ENCODE measurements at places on chromosomes 6 and 20.

- DNase-seq = no peak
Observed at GRCh38 chr20:35491823-35492222, 36.4 kb downstream of the CEP250 start.

GRCh38 chr6:35411066-35411465, 41.1 kb upstream of the FANCE start:
- no peak for DNase-seq

DNA sequence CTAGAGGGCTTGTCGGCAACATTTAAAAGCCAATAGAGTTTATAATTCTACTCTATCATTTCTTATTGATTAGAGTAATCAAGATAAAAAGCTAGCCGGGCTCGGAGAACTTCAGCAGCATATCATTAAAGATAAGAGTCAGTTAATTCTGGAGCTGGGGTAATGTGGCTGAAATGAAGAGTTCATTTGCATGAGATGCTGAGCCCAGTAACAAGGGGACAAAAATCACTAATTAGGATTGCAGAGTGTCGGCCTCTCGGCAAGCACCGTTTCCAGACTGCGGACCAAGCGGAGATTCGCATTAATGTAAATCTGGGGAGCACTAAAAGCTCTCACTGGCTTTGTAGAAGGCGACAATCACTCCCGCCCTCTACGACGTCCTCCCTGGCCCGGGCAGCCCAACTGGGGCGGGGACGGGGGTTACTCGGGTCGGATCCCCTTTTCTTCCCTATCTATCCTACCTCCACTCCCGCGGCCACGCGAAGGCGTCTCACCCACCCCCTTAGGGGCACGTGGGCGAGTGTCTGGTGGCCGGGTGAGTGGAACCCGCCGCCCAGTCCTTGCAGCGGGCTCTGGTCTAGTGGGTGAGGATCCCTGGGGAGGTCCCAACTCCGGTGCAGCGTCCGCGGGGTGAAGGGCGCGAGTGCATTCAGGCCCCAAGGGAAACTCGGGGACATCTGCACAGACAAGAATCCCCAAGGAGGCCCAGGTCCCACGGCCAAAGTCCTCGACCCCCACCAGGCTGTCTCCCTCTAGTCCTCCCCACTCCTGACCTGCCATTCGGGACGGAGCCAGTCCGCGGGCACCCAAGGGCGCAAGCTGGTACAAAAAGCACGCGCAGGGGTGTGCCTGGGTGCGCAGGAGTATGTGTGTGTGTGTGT, 42.2 kb upstream of the OSTM1 start:
- no peak for DNase-seq

DNA sequence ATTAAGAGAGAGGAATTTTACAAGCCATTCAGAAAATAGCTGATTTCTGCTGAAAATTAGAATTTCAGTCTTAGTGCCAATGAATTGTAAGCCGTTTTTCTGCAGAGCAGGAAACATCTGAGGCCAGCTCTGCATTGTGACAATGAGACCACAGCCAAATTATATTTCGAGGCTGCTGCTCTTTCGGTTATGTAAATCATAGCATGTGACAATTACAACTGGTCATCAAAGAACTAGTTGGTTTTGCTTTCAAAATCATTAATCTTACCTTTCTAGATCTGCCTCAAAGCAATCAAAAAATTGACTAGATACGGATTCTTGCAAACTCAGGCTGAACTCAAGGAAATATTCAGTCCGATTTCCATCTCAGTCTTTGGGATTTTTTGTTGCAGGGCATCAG, 33.4 kb upstream of the INSM1 start:
- no peak for DNase-seq

GRCh38 chr6:149234051-149234962, 83.2 kb upstream of the TAB2 start:
- peak; percentile 27 for DNase-seq

- DNase-seq = no peak
Observed at GRCh38 chr6:159760602-159761057, 1.2 kb upstream of the ACAT2 start.

- DNase-seq = no peak
Observed at GRCh38 chr6:170233286-170234205, 57.3 kb downstream of the DLL1 start.

DNA sequence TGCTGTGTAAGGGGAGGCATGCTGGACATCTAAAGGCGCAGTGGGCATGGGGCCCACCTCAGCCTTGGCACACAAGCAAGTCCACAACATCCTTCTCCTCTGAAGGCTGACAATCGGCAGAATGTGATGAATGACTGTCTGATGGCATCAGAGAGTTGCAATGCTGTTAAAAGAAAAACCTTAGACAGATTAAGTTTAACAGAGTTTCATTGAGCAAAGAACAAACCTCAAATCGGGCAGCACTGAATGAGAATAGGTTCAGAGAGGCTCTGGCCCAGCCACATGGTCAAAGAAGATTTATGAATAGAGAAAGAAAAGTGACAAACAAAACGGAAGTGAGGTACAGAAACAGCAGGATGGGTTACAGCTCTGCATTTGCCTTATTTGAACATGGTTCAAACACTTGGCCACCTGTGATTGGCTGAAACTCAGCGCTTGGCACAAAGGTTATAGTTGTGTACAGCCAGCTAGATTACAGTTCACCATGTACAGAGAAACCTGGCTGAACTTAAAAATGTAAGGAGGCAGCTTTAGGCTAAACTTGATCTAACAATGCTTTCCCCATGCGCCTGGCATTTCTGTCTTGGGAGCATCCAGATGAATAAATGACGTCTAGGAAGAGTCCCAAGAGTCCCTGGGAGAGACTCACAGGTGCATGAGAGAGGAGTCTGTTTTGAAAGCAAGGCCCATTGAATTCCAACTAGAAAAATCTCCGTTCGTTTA, 98.3 kb upstream of the IYD start:
- no peak for DNase-seq

- DNase-seq = no peak
Observed at GRCh38 chr6:162055365-162055764, 672.2 kb downstream of the PRKN start.

DNA sequence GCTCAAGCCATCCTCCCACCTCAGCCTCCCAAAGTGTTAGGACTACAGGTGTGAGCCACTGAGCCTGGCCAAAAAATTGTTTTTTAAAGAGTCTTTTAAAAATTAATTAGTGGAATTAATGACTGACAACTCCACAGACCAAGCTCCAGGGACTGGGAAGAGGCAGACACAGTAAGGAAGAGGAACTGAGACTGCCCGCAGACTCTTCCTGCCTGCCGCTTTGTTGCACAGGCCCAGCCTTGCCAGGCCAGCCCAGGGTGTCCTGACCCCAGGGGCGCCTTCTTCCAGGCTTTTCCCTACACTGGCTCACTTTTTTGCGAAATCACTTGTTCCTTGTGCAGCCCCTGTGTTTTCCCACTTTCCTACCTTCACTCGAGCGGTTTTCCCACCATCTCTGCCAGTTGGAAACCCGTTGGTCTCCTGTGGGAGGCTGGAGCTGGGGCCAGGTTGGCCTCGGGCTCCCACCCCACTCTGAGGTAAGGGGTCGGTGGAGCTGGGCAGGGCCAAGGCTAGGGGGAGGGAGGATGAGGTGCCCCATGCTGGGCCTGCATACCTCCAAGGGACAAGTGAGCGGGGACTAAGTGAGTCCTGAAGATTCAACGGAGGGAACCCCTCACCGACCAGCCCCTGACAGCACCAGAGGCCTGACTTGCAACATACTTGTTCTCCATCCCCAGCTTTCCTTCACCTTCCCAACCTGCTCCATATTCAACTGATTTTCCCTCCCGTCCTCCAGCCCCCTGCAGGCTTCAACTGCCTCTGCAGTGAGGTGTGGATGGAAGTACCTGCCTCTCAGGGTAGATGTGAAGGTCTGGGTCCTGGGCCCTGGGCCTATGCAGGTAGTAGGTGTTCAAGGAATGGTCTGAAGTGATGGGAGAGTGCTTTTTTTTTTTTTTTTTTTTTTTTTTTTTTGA, 23.5 kb upstream of the SMIM29 start:
- no peak for DNase-seq

GRCh38 chr20:14986026-14986655, 648.7 kb upstream of the FLRT3 start:
- no peak for DNase-seq

- DNase-seq = no peak
Observed at GRCh38 chr6:159953091-159953601, 15.7 kb upstream of the IGF2R start.

DNA sequence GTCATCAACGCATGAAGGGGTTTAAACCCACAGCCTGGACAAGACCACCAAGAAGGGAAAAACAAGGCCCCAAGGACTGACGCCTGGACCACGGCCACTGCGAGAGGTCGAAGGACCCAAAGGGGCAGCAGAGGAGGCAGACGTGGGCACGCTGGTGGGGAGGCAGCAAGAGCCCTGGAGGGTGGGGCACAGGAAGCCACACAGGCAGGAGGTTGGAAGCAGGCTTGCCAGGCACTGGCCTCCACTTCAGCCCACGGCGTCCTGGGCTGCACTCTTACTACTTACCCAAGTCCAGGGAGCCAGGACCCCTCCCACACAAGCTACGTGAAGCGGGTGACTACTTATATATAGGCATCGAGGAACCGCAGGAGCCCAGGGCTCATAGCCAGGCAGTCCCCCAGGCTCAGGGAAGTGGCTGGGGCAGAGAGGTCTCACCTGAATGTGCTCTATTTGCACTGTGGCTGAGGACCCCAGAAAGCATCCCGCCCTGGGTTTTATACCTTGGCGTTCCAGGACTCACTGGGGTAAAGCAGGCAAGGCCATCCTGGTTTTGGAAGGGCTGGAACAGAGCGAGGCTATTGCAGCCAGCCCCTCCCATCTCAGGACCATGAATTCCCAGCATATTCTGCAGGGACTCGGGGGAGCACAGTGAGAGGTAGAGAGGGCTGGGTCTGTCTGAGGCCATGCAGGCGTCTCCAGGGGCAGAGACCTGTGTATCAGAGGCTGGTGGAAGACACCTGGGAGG, 113.8 kb upstream of the AFDN start:
- no peak for DNase-seq

All from stimulated activated CD4-positive, alpha-beta T cell treated with anti-CD3 and anti-CD28 coated beads, Interleukin-4, amount 100 ng/mL, for 4 hours (primary cell).